ENCODE measurements at places on chromosomes 5 and 9.

DNA sequence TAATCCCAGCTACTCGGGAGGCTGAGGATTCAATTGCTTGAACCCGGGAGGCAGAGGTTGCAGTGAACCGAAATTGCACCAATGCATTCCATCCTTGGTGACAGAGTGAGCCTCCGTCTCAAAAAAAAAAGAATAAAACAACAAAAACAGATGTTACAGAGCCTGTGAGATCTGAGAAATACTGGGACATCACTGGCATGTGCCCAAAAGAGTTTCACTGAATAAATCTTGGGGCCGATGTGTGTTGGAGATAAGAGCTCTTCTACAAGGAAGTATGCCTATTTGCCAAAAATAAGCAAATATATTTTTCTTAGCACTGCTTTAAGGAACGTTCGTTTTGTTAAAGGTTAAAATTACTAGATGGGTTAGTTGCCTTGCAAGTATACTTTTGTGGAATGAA lies 55.1 kb downstream of the KIAA1958 start:
- DNase-seq = no peak

- no peak for DNase-seq
Observed at GRCh38 chr5:174693697-174694385, 30.5 kb upstream of the MSX2 start.

- DNase-seq = no peak
Observed at GRCh38 chr9:73138516-73138915, 13.1 kb upstream of the ANXA1 start.

- DNase-seq = peak; percentile 11
Observed at GRCh38 chr9:4666042-4666699, at the start of gene SPATA6L. TSS of gene SPATA6L (minus strand) at chr9:4666480. CDS start at chr9:4666250, 230 bp downstream.

GRCh38 chr5:73482383-73483136 lies 15.7 kb upstream of the BTF3 start:
- DNase-seq = no peak

DNA sequence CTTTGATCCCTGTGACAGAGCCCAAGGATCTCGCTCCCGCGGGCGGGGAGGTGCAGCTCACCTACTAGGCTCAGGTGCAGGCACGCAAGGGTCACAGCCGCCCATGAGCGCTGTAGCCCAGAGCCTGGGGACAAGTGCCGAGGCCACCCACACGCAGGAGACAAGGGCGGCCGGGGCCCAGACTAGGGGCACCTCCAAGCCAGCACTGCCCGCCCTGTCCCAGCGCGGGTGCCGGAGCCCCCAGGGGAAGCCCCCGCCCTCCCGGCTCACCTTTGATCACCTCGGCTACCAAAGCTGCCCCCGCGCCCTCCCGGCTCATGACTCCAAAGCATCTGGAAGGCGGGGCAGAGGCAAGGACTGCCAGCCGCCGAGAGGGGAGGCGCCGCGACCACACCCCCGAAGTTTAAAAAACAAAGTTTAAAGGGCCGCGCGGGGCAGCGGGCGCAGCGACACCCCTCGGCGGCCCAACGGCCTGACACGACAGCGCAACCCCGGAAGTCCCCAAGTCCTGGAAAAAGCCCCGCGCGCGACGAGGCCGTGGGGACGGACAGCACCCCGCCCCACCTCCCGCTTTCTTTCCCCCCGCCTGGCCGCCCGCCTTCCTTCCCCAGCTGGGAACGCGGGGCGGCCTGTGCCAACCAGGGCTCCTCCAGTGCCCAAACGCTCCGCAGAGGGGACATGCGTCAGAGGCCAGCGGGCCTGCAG lies 53.0 kb downstream of the CDC14B start:
- DNase-seq = peak; percentile 54

DNA sequence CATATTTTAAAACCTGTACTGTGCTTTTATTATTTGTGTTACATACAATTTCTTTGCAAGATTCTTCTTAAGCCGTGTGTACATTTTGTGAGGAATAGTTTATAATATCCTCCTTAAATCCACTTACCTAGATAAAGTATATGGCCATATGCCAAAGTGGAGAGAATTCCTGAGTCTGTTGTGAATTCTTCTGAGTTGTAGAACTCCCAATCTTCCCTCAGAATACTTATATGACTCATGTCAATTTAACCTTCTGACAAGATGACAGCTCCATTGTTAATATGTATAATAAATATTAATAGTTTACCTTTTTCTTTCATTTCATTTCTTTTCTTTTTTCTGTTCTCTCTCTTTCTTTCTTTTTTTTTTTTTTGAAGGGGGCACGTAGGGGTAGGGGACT lies 6.0 kb upstream of the RICTOR start:
- no peak for DNase-seq

DNA sequence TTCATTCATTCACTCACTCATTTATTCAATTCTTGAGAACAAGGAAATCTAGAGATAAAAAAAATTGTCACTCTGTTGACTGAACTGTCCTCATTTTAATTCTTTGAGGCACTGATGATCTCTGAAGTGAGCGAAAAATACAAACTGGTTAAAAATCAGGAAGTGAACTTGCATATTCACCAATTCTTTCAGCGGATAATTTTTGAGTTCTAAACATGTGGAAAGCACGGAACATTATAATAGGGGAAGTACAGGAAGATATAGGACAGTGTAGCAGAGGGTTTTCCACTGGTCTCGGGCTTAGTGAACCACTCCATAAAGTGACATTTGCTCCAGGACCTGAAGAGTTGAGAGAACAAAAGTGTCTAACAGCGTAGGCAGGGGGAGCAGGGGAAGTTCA lies 169.5 kb downstream of the TLR4 start:
- DNase-seq = no peak

GRCh38 chr5:29894668-29895067 lies 1298.8 kb upstream of the CDH6 start:
- no peak for DNase-seq

- DNase-seq = no peak
Observed at GRCh38 chr5:21212026-21212425, 1224.0 kb upstream of the CDH18 start.

DNA sequence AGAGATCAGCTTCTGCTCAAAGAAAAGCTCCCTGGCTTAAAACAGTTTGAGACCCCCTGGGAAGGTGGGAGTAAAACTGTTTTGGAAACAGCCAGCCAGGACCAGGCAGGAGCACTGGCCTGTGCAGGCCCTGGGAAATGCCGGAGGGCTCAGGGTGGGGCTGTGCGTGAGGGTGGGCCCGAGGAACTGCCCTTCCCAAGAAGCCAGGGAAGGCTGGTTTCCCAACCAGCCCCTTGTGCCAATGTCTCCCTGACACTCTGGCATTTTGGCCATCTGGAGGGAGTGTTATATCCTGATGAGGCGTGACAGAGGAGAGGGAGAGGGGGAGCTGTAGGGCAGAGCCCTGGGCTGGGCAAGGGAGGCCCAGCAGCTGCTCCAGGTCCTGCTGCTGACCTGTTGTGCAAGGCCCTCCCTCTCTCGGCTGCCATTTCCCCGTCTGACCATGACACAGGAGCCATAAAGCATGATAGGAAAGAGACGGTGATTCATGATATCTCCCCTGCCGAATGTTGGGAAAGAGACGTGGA lies 16.1 kb downstream of the OLFML2A start:
- no peak for DNase-seq

- DNase-seq = no peak
Observed at GRCh38 chr5:88884608-88884877, 1.6 kb upstream of the MEF2C start.

- no peak for DNase-seq
Observed at GRCh38 chr5:178460598-178460997, 129.6 kb downstream of the COL23A1 start.

- DNase-seq = no peak
Observed at GRCh38 chr5:152136321-152136720, 211.7 kb upstream of the GLRA1 start.

- DNase-seq = no peak
Observed at GRCh38 chr9:96408409-96409280, 9.5 kb downstream of the ZNF367 start.

All from stimulated activated CD4-positive, alpha-beta T cell treated with anti-CD3 and anti-CD28 coated beads, Interleukin-15, amount 100 ng/mL, for 1 hour (primary cell).